Activated CD4-positive, alpha-beta T cell treated with anti-CD3 and anti-CD28 coated beads for 24 hours (primary cell): ENCODE measurements at places on chromosomes 12 and 14.
A peak's percentile ranks its signal among the peaks of the same experiment; 100 is the strongest.

DNA sequence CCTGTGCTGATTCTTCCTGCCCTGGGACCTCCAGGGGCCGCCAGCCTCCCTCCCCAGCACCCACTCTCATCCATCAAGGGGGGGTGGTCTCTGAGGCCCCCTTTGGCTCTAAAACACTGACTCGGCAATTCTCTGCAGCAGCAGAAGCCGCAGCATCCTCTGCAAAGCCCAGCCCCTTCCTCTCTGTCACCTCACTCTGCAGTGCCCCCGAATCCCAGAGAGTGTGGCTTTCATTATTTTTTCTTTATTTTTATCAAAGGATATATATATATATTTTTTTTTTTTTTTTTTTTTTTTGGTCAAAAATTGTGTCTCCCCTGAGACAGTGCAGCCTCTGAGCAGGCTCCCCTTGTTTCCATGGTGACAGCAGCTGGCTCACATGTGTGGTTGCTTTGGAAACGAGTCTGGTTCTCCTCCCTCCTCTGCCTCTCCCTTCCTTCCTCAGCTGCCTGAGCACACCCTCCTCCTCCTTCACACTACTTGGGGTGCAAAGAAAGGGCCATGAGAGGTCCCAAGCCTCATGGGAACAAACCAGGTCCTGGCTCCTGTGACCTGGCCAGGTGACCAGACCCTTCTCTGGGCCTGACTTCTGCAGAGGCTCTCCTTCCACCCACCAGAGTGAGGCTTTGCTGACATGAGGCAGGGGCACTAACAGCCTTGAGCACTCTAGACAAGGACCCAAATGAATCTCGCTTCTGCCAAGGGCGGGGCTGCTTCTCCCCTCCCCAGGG, 100.5 kb downstream of the LRRC74A start:
- DNase-seq, result no peak

- no peak for DNase-seq
Measured at GRCh38 chr12:116332705-116333380, 55.4 kb upstream of the MED13L start.

DNA sequence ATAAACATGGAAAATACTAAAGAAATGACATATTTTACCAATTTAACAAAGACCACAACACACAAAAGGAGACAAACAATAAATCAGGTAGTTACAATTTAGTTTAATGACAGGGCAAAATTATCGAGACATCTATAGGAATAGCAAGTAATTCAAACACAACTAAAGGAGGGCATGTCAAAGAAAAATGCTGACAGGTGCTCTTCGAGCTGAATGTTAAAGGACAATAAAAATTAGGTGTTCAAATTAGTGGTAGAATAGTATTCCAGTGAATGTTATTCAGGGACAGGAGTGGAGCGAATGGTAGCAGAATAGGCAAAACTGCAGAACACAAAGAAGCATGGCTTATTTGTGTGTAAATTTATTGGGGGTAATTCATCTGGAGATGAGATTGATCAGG, 1004.3 kb upstream of the FBXO33 start:
- no peak for DNase-seq

GRCh38 chr14:60963761-60964160, 17.1 kb downstream of the TRMT5 start:
- DNase-seq, result no peak

DNA sequence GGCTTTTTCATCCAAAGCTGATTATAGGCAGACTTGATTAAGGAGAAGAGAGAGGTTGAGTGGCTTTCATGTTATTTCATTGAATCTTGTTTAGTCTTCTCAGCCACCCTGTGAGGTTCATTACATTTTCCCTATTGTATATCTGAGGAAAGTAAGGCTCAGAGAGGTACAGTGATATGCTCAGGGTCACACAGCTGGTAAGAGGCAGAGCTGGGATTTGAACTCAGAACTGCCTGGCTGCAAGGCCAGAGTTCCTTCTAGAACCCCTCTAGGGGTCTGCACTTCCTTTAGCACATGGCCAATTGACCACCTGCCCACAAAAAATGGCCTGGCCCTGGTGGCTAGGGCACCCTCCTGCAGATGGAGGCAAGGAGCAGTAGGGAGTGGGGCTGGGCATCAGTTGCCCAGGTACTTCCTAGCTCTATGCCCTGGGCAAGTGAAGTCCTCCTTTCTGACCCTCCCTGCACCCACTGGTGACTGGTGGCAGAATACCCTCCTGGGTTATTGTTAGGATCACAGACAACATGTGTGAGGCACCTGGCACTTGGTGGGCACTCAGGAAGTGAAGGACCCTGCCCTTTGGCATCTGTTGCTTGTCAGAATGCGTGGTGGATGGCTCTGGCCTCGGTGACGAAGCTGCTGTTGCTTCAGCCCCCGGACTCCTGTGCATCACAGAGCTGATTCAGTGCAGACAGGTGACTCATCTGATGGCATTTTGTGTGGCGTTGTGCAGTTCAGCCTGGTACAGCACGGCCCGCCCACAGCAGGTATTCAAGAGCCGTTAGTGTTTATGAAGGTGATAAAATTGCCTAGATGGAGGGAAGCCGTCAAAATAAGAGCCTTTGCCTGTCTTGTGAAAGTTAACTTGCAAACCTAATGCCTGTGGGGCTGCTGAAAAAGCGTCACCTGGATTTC, 115.8 kb downstream of the SLC25A47 start:
- peak; percentile 11 for DNase-seq

GRCh38 chr12:75848431-75848925, 183.1 kb downstream of the PHLDA1 start:
- DNase-seq, result no peak
